Activated CD8-positive, alpha-beta memory T cell treated with anti-CD3 and anti-CD28 coated beads for 4 hours (primary cell): ENCODE measurements at places on chromosomes 7 and 10.

- no peak for DNase-seq
Observed at GRCh38 chr7:776992-777727, 50.1 kb upstream of the PRKAR1B start.

DNA sequence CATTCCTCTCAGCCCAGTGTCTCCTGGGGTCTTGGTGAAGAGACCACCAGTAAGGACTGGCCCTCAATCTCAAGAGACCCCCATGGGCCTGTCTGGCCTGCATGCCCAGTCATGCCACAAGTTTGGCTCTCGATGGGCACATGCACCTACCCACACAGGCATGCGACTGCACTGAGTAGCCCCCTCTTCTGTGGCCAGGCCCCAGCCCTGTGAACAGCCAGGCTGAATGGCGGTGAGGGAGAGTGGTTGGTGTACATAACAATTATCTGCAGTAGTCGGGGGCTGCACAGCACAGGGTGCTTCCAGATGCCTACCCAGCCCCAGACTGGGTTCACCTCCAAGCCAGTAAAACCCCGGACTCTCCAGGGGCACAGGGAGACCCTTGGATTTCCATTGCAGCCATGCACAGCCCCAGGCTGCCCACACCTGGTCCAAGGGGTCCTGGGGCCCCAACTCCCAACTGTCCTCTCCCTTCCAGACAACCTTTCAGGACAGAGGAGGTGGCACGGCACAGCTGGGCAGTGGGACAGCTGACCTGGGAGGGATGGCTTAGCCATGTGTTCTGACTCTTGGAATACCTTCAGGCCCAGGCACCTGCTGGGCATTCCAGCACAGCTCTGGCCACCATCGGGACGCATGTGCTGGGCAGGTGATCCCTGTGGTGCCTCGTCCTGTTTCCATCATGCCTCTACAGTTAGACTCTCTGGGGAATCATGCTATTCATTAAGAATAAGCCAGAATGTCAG lies 21.0 kb upstream of the CSGALNACT2 start:
- DNase-seq: no peak

- DNase-seq: no peak
Observed at GRCh38 chr7:17429579-17429978, 131.1 kb downstream of the AHR start.

DNA sequence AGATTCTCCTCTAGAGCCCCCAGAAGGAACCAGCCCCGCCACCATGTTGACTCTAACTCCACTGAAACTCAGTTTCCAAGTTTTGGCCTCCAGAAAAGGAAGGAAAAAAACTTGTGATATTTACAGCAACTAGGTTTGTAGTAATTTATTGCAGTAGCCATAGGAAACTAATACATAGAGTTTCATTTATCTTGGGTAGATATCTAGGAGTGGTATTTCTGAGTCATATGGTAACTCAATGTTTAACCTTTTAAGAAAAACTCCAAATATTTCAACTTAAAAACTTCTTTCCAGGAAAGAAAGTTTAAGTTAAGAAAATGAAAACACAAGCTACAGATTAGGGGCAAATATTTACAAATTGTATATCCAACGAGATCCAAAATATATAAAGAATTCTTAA lies 576.7 kb downstream of the KCNMA1 start:
- no peak for DNase-seq

- no peak for DNase-seq
Observed at GRCh38 chr7:113366122-113366521, 247.8 kb upstream of the SMIM30 start.

- DNase-seq: no peak
Observed at GRCh38 chr10:79136236-79137005, 67.7 kb downstream of the ZMIZ1 start.

GRCh38 chr10:119947300-119947699 lies 54.8 kb downstream of the SEC23IP start:
- no peak for DNase-seq

DNA sequence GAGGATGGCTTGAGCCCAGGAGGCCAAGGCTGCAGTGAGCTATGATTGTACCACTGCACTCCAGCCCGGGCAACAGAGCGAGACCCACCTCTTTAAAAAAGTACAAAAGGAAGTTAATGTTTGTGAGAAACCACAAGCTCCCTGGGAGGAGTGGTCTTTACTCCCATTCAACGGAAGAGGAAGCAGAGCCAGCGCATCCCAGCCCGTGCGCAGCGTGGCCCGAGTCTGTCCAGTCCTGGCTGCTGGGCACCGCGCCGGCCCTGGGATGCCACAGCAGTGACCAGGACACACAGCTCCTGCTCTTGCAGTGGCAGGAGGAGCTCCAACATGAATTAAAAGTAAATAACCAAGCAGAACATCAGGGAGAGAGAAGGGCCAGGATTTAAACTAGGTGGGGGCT lies 68.4 kb downstream of the ELFN1 start:
- no peak for DNase-seq

GRCh38 chr10:91493313-91493712 lies 83.2 kb downstream of the HECTD2 start:
- DNase-seq: no peak

GRCh38 chr7:3897430-3898372 lies 596.6 kb downstream of the SDK1 start:
- DNase-seq: peak; percentile 6

- DNase-seq: no peak
Observed at GRCh38 chr7:47253650-47254080, 328.2 kb downstream of the TNS3 start.

DNA sequence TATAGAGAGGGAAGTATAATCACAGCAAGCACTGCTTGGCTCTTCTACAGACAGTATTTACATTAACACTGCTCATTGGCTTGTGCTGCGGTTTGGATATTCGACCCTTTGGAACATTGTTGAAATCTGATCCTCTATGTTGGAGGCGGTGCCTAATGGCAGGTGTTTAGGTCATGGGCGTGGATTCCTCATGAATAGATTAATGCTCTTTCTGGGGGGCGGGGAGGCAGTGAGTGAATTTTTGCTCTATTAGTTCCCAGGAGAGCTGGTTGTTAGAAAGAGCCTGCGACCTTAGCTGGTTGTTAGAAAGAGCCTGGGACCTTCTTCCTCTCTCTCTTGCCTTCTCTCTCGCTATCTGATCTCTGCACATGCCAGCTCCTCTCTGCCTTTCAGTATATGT lies 77.3 kb upstream of the SVIL start:
- no peak for DNase-seq

GRCh38 chr7:16345979-16346958 lies 75.1 kb downstream of the CRPPA start:
- DNase-seq: no peak

GRCh38 chr10:90862908-90863514 lies 5.2 kb upstream of the HTR7 start:
- DNase-seq: no peak

- no peak for DNase-seq
Observed at GRCh38 chr7:118232837-118233236, 8.3 kb downstream of the ANKRD7 start.

GRCh38 chr10:23556727-23557440 lies 118.0 kb downstream of the OTUD1 start:
- DNase-seq: no peak

DNA sequence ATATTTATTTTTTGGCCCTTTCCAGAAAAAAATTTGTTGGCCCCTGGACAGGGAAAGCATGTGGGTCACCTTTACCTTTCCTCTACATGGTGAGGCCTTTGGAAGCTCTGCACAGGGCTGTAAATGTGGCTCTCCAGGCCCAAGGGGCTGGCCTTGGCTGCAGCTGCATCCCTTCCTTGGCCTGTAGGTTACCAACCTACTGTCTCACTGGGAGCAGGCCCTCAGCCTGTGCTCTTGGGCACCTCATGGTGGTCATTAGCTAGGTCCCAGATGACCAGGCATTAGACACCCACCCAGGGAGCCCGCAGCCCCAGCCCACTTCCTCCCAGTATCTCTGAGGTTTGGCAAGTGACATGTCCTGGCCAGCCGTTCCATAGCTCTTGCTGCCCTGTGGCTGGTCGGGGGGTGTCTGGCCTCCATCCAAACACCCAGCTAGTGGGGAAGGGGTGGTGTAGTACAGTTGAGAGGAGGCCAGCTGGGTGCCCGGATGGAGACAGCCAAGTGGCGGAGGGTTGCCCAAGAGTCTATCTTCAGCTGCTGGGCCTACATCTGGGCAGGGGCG lies 7.1 kb upstream of the CPA5 start:
- no peak for DNase-seq

- DNase-seq: no peak
Observed at GRCh38 chr7:76023002-76023401, 24.8 kb downstream of the STYXL1 start.

DNA sequence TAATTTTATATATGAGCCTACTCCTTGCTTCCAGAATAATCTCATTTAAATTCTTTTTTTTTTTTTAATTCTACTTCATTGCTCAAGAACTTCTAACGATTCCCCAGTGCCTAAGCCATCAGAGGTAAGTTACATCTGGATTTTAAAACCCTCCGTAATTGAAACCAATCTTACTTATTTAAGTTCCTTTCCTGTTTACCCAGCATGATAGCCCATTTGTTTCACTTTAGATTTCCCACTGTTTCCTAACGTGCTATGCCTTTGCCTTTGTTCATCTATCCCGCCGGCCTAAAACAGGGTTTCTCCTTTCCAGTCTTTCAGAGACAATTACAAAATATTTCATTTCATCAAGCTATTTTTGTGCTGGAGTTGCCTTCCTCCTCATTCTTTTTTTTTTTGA lies 75.8 kb upstream of the ETV1 start:
- no peak for DNase-seq

- DNase-seq: no peak
Observed at GRCh38 chr10:14414901-14415300, 84.2 kb upstream of the FRMD4A start.

GRCh38 chr10:111953949-111954348 lies 229.6 kb downstream of the GPAM start:
- no peak for DNase-seq

GRCh38 chr10:69846293-69846921 lies 44.7 kb downstream of the COL13A1 start:
- no peak for DNase-seq

GRCh38 chr7:138074121-138074520 lies 2.1 kb upstream of the AKR1D1 start:
- DNase-seq: no peak

GRCh38 chr7:95595746-95596197 lies 544 bp downstream of the PDK4 start:
- no peak for DNase-seq

GRCh38 chr10:18293536-18294510 lies 153.6 kb downstream of the CACNB2 start:
- no peak for DNase-seq

DNA sequence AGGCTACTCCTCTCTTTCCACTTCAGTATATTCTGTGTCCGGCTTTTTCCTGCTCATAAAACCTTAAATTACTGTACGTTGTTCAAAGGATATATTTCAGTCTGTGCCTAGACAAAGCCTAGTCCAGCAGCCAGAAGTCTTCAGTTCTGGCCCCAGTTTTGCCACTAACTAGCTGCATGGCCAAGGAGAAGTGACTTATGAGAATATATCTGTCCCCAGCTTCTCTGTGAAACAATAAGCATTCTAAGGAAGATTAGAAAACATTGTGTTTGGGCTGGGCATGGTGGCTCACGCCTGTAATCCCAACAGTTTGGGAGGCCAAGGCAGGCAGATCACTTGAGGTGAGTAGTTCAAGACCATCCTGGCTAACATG lies 105.0 kb upstream of the HDAC9 start:
- DNase-seq: no peak

DNA sequence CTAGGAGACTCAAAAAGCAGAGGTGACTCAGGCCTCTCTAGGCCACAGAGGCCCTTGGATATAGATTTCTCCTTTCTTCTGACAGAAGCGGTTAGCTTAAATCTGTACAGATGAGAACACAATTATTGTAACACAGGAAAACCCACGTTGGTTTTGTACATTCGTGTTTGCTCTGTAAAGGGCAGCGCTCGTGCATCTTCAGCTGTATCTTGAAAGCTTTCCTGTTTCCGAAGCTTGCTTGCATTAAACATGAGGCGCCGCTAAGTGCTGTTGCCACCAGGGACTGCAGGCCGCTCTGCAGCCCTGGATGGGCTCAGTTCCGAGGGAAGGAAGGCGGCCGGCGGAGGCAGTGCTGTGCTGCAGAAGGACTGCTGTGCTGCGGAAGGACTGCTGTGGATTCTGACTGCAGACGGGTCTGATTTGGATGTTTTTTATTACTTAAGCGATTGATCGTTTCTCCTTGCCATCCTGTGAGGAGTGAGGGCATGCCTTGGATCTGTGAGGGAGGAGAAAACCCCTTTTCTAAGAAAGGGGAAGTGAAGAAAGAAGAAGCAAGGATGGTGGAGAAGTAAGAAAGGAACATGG lies 53.3 kb downstream of the FHIP2A start:
- no peak for DNase-seq

GRCh38 chr10:36681751-36682632 lies 443.4 kb upstream of the ANKRD30A start:
- DNase-seq: no peak

- no peak for DNase-seq
Observed at GRCh38 chr7:27771111-27771510, 31.1 kb downstream of the TAX1BP1 start.

DNA sequence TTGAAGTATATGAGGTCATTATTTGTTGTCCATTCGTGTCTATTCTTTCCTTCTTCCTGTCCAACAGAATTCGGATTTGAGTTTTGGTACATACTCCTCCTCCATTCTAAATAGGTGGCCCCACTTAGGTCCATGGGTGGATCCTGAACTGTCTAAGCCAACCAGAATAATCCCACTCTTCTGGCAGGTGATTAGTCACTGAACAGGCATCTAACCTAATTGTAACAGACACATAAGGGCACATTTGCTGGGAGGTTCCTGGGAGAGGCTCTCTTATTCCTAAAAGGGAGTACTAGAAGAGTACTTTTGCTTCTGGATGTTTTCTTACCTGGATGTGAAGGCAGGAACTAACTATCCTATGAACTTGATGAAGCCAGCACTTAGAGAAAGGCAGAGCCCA lies 16.8 kb downstream of the LRRC72 start:
- DNase-seq: no peak

DNA sequence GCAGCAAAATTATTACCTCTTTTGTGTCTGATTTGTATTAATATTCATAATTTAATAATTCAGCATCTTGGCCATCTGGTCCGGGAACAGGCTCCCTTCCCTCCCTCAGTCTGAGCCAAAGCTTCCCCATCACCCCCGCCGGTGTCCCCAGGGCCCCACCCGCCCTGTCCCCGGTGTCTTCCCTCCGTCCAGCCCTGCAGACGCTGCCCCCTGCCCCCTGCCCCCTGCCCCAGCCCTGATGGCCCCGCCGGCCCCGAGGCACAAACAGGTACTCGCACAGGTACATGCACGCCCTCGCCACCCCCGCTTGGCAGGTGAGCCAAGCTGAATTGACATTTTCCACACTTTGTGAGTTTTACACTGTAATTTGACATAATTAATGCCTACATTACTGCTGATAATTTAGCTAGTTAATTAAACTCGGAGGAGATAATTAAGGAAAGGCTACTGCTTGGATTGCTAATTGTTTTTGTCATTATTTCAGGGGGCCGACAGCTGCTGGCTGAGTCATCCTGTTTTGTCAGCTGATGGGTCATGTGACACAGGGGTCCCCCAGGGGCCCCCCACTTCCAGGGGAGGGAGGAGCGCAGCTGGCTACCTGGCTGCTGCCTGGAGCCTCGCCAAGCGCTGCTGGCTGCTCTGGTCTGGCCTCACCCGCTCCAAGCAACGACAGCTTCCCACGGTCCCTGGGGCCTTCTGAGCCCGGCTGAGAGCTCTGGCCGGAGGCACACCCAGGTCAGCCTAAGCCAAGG lies 36.6 kb downstream of the MICALL2 start:
- no peak for DNase-seq

GRCh38 chr7:37901890-37902524 lies 14.6 kb downstream of the SFRP4 start:
- DNase-seq: no peak

- no peak for DNase-seq
Observed at GRCh38 chr10:61791216-61791615, 110.3 kb upstream of the ARID5B start.
